NCI-H2171 treated with DMSO at 0.1 percent for 48 hours (cell line): ENCODE measurements at places on chromosomes 1 and 21.
A peak's percentile ranks its signal among the peaks of the same experiment; 100 is the strongest.

GRCh38 chr1:230819976-230820375, 48.3 kb downstream of the C1orf198 start:
- DNase-seq: no peak

DNA sequence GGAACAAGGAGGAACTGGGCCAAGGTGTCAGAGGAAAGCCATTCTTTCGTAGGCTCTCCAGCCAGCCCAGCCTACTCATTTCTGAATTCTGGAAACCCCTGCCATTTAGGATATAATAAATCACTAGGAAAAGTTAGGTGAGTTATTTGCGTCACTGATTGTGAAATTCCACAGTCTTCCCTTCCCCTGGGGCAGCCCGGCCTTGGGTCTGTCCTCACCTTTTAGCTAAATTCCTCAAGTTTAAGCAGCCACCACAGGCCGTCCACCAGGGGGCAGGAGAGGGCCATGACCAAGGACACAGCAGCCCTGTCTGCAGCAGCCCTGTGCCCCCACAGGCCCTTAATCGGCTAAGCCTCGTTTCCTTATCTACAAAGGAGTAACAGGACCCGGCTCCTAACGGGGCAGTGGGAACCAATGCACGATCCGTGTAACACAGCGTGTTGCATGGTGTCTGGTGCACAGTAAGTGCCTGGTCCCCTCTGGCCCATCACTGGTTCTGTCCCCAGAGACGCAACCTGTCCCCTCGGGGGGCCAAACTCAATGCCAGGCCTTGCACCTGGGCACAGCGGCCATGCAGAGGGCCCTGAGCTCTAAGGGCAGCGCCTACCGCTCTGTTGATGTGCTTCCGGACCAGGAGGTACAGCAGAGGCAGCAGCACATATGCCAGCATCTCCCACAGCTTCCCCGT, 18.1 kb downstream of the GPR157 start:
- DNase-seq: peak; percentile 59

GRCh38 chr1:48035371-48036141, 38.4 kb upstream of the TRABD2B start:
- DNase-seq: no peak

GRCh38 chr1:178702146-178702545, 22.9 kb upstream of the RALGPS2 start:
- DNase-seq: no peak

DNA sequence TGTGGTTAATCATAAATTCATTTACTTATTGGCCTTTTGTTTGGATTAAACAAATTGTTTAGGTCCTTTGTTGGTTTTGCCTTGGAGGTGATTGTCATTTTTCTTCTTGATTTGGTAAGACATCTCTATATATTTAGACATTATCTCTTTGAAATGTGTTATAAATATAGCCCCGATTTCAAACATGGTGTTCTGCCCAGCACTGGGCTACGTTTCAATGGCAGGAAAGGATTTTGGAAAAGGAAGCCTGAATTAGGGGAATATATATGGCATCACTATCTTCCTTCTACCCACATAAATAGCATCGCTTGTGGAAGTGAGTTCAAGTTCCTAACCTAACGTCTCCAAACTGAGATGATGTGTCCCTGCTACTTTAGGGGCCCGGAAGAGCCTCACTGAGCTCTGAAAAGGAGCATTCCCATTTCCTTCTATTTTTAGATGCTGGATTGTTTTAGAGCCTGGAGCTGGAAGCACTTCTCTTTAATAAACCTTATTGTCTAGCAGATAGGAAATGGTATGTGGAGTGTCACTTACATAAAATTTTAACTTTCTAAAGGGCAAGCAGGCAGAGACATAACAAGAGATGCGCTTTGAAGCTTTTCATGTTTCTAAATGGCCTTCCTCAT, 39.4 kb downstream of the PGBD5 start:
- DNase-seq: no peak

GRCh38 chr1:164622068-164622845, 63.3 kb downstream of the PBX1 start:
- DNase-seq: no peak

DNA sequence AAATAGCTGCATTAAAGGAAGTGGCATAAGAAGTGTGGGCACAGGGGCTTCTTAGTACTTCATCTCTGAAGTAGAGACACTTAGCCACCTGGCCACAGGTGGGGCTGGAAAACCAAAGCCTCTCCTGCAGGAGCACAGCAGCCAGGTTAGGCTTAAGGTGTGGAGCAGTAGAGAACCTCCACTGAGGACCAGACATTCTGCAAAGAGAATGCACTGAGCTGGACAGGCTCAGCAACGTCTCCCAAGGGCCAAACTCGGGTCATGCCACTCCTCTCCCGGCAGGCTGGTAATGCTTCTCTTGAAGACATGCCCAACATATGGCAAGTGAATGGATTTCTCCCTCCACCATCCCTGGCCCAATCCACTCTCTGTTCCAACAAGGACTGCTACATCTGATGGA, 33.0 kb upstream of the LRRC38 start:
- no peak for DNase-seq

DNA sequence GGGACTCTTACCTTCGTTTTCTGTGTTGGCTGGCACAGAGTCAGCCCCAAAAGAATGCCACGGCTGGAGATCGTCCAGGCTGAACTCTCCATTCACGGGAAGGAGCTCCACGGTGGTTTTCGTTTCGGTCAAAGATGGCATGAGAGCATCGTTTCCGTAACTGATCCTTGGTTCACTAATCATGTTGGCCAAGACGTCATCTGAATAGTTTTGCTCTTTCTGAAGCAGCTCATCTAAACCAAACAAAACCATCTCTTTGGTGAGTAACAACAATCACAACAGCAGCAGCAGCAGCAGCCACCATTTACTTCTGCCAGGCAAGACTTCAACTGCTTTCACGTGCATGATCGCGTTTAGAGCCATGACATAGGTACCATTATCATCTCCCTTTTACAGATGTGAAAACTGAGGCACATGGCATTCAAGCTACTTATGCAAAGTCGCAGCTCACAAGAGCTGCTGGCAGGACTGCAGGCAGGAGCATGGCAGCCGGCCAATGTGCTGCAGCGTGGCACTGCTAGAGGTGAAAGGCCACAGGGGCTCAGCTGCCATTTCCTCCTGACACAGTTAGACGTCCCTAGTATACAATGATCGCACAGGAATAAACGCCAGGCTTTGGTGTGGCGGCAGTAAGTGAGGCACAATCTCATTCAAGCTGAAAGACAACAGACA, 177.1 kb downstream of the GABPA start:
- no peak for DNase-seq

DNA sequence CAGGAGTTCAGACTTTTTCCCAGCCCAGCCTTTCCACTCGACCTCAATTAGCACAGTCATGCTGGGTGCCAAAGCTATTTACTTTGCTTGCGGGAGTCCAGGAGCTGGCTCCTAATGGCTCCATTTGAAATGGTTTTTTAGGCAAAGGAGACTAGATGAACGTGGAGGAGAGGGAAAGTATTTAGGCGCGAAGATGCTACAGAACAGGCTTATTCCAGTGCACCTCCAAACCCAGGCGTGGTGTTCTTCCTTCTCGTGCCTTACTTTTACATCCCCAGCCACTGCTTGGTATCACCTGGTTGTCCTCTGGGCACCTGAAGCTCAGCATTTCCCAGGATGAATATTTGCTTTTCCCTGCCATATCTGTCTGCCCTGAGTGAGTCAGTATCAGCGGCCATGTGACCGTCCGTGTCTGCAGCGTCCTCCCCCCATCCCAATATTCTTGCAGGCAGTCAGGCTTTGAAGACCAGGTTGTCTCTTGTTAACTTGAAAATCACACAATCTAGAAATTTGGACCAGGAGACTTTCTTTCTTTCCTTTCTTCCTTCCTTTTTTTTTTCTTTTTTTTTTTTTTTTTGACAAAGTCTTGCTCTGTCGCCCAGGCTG, 198.5 kb downstream of the DYRK1A start:
- DNase-seq: no peak

GRCh38 chr1:196538473-196538872, 69.8 kb downstream of the KCNT2 start:
- peak; percentile 6 for DNase-seq

DNA sequence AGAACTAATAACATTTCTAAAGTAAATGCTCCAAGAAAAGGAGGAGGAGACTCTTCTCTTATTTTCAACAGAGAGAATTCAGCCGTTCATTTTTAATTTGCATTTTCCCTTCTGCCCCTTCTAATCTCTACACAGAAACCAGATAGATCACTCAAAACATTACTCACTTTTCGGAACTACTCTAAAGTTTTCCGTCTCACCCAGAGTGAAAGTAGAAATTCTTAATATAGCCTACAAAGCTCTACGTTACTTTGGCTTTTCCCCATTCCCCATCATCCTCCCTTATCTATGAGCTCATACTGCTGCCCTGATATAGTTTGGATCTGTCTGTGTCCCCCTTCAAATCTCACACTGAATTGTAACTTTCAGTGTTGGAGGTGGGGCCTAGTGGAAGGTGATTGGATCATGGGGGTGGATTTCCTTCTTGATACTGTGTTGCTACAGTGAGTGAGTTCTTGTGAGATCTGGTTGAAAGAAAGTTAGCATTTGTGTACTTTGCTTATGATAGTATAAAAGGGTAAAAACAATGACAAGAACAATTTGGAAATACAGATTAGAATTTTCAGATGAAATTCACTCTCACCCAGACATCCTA, 188.2 kb downstream of the AMY1C start:
- no peak for DNase-seq

GRCh38 chr1:74549932-74550331, 37.5 kb upstream of the LRRC53 start:
- DNase-seq: no peak

DNA sequence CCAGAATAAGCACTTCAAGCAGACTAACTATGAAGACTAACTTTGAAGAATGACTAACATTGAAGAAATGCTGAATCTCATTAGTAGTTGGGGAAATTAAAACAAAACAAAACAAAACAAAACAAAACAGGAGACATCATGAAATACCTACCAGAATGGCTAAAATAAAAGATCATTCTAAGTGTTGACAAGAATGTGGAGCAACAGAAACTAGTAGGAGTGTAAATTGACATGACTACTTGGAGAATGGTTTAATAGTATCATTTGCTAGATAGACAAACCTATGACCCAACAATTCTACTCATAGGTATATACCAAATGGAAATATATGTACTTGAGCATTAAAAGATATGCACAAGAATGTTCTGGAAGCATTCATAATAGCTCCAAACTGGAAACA, 18.9 kb upstream of the ZFP69B start:
- no peak for DNase-seq

- DNase-seq: no peak
Measured at GRCh38 chr21:37445228-37445627, 78.7 kb downstream of the DYRK1A start.

- peak; percentile 69 for DNase-seq
Measured at GRCh38 chr1:8687039-8687438, 130.4 kb downstream of the RERE start.

DNA sequence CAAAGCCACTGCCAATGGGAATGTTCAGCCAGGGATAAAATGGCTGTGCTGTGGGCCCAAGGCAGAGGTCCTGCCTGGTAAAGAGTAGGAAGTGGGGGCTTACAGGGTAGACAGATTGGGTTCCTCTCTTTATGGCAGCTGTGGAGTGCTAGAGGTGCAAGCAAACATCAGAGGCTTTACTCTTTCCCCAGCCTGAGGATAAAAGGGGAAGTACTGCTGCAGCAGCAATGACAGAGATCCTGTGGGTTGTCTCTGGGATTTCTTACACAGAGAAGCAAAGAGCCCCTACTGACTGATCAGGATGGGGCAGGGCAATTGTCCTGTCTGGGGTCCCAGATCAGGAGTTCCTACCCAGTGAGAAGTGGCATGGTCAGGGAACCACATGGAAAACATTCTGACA, 54.2 kb downstream of the DRAM2 start:
- no peak for DNase-seq
